Foreskin keratinocyte (primary cell): ENCODE measurements at places on chromosomes 3 and 15. TPM values are rescaled to one million over a fixed set of nuclear protein-coding genes. Genes with fewer than 3 reads are reported as not detected.

GP5 gene
- not detected in 2 replicates for total RNA-seq

- DNase-seq: peak; percentile 35
Measured at GRCh38 chr3:87167628-87168456, 59.3 kb upstream of the CHMP2B start.

- DNase-seq: peak; percentile 6
Measured at GRCh38 chr3:124607163-124607562, 123.1 kb upstream of the UMPS start.

ITIH1 gene
- not detected in 2 replicates for total RNA-seq

DNA sequence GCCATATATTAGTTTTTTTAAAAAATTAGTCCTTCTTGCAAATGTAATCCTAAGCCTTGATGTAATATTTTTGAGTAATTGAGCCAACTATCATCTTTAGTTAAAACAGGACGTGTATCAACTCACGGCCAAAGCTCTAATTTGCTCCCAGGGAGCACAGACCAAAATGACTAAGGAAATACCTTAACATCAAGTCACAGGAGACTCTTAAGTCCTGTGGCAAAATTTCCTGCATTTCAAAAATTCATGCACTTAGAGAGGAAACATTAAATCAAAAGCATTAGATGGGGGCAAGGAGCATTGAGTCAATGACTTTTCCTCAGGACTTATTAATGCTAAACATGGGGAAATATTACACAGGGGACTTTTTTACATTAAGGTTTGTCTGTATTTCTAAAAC lies 276.0 kb downstream of the MFSD1 start:
- DNase-seq: peak; percentile 38

IQCF5 gene
- total RNA-seq: not detected in 2 replicates

CAMKV gene
- total RNA-seq: not detected in 2 replicates

DNA sequence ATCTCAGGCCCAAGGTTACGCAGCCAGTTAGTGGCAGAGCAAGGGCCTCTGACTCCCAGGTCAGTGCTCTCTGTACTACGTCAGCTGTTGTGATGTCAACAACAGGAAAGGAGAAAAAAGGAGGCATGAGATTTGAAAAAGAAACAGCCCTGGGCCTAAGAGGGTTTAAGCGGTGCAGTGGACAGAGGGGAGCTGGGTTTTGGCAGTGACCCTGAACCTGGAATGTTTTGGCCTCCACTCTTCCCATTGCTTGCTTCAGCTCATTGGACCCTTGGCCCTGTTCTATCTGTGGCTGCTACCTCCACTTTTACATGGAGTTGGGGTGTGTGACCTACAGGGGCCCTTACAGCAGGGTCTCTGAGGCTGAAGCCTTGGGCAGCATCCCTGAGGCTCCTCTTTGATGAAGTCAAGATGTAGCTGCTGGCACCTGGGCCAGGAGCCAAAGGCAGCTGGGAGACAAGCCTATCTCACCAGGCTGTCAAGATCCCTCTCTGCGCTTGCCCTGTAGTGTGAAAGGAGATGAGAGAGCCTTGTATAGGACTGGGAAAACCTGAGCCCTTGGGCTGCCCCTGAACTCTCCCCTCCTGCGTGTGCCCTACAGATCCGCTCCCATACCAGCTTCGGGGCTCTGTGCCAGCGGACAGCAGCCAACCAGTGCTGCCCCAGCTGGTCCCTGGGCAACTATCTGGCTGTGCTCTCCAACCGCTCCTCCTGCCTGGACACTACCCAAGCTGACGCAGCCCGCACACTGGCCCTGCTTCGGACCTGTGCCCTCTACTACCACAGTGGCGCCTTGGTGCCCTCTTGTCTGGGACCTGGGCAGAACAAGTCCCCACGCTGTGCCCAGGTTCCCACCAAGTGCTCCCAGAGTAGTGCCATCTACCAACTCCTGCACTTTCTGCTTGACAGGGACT lies 8.7 kb downstream of the DISP2 start:
- no peak for DNase-seq

DNA sequence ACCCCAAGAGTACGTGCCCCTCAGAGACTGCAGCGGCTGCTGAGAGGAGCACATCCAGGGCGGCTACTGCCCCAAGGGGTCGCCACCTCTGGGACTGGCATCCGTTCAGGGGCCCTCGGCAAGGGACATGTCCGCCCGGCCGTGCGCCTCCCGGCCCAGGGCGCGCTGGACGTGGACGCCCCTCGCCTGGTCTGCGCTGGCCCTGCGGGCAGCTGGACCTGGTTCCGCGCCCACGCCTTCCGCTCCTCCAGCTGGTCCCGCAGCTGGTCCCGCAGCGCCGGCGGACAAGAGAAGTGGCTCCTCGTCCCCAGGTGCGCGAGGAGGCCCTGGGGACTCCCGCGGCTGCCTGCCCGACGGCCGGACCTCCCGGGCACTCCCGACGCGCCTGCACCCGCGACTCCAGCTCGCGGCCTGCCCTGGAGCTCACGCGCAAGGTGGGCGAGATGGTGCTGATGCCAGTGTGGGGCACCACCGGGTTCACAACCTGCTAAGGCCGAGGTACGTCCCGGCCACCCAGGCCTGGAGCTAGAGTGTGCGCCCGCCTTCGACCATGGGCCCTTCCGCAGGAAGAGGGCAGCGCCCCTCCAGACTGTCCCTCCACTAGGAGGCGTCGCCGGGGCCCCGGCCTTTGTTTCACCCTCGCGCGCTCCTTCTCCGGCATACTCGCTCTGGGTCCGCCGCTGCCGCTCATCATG lies 14.4 kb upstream of the GP9 start:
- no peak for DNase-seq
